ENCODE measurements at places on chromosomes 3 and 15.

DNA sequence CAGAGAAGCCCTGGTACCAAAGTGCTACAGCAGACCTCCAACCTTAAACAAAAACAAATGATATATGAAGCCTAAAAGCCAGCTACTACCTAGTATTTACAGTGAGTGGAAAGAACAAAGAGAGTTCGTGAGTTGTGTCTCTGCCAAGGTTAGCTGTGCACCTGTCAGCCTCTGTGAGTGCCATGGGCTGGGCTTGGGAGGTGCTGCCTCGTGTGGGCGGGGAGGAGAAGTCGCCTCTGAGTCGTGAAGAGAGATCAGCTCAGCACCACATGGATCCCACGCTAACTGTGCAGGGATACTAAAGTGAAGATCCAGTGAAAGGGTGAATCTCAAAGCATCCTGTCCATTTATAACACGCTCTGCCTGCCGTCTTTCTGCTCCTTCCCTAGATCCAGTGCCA is 101.9 kb downstream of the CHDH start:
- peak; percentile 4 for DNase-seq

DNA sequence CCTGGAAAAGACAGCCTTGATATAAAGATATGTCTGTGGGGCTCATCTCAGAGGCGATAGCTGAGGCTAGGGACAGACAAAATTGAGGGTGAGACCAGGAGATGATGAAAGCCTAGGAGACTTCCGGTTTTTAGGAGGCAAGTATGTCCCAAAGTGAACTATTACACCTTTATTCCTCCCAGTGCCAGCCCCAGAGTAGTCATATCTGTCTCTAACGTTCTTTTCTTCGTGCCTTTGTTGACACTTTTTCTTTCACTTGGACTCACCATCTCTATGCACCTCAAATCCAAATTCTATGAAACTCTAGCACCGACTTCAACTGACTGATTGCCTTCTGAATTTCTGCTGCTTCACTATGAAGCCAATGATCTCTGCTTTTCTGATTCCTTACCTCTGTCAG is 93.8 kb upstream of the RASGRP1 start:
- no peak for DNase-seq

DNA sequence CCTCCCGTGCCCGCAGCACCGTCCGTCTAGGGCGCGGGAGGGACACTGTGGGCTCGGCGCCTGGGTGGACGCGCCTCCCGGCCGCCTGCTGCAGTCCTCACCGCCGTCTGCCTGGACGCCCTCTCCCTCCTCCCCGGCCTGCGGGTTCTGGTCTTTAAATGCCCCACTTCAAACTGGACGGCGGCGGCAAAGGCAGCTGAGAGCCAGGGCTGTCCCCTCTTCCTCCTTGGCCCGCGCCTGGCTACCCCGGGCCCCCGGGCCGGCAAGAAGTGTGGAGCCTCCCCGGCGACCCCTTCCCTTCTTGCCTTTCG is 426 bp downstream of the CBLB start:
- peak; percentile 45 for DNase-seq

GRCh38 chr3:188390775-188391443 is 237.0 kb downstream of the LPP start:
- DNase-seq = no peak

GRCh38 chr3:196431181-196432136 is 768 bp downstream of the UBXN7 start:
- peak; percentile 20 for DNase-seq

GRCh38 chr15:88403351-88403791 is 63.8 kb downstream of the MRPL46 start:
- DNase-seq = peak; percentile 75

GRCh38 chr15:24676431-24676830 is 856 bp downstream of the NPAP1 start:
- DNase-seq = no peak

DNA sequence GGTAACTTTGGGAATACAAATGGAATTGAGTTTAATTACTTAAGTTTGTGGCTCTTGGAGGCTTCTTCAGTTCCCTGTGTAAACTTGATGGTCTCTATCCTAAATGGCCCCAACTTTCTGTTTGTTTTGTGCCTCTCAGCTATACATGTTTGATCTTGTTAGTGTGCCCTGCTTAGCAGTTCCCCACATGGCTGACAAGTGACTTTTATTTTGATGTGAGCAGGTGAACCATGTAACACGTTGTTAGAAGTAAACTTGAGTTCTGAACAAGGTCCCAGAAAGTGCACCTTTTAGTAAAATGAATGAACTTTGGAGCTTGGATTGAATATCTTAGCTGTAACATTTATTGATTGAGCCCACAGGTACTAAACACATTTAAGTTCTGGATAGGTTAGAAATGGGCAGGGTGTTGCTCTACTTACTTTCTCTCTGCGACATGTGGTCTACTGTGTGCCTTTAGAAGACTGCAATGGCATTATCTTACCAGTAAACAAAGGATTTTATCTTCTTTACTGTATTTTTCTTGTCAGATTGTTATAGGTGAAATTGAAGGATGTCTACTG is 4.5 kb downstream of the LSM3 start:
- no peak for DNase-seq

- DNase-seq = no peak
Measured at GRCh38 chr3:23859012-23859743, 53.4 kb downstream of the UBE2E1 start.

DNA sequence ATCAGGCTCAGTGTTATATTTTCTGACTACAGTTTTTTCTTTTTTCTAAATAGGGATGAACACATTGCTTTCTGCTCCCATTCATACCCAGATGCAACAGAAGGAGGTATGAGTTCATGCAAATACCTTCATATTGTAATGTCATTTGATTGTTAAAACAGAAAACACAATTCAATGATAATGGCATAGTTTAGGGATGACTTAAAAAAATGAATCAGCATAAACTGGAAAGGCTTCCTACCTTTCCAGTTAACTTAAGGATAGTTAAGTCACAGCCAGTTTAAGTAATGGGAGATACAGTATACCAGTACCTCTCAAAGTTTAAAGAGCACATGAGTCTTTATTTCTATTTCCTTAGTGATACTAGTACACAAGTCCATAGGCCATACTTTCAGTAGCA is 24.9 kb downstream of the KNL1 start:
- DNase-seq = peak; percentile 11

DNA sequence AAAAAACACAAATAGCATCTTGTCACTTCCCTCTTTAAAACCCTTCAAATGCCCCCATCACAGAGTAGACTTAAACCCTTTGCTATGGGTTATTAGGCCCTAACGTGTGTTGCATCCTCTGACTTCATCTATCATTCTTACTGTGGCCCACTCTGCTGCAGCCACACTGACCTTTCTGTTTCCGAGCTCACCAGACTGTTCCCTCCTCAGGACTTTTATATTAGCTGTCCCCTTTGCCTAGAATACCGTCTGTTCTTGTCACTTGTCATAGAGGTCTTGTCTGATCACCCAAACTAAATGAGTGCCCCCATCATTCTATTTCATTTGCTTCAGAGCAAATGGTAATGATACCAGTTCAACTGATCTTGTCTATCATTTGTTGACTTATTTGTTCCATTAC is 877 bp upstream of the FEM1B start:
- no peak for DNase-seq

DNA sequence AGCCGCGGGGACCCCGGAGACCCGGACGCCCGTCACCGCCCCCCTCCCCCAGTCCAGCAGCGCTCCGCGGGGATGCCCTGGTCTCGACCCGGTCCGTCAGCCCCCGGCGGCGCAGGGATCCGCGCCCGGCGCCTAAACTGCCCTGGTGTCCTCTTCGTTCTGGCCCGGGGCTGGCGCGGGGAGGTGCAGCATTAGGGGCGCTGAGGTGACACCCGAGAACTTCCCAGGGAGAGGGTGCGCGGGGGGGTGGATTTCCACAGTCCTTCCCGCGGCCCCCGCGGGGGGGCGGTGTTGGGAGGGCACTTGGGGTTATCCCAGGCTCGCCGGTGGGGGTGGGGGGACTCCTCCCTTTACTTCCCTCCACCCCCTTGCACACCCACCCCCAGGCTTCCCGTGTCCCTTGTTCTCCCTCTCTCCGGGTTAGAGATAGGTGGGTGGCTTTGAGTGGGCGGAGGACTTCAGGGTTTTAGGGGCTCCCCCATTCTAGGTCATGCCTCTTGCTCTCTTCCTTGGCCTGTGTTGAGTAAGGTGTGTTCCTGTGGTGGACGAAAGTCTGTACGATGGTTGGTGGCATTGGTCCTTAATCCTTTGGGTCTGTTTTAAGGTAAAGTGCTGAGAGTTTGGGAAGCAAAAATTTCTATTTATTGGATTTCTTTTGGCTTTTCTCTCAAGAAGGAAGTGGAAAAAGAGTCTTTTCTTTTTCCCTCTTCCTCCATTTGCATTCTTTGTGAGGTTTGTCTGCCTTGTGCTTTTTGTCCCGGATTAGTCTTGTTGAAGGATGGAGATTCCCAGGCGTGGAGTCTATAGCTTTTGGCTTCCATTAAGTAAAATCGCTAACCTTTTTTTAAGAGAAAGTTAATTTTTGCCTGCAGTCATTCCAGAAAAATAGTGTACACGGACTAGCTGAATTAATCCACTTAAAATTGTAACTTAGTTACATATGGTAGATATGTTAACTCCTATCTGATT is 811 bp downstream of the SKIL start:
- DNase-seq = peak; percentile 29

- no peak for DNase-seq
Measured at GRCh38 chr3:19645093-19645492, 288.9 kb downstream of the EFHB start.

- DNase-seq = peak; percentile 7
Measured at GRCh38 chr3:143769616-143770015, 78.7 kb downstream of the SLC9A9 start.

- no peak for DNase-seq
Measured at GRCh38 chr3:149545049-149545448, 70.6 kb downstream of the TM4SF4 start.

DNA sequence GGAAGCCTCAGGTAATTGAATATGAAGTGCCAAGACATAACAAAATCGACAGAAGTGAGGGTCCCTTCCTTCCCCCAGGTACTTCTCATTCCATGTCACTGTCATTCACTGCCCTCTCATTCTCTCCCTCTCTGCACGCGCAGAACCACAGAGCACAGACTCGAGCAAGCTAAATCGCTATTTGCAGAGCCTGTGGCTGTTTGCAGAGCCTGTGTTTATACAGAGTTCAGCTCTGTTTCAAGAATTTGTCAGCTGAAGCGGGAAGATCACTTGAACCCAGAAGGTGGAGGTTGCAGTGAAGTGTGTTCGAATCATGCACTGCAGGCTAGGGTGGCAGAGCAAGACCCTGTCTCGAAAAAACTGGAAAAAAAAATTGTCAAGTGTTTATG is 2.5 kb downstream of the VILL start:
- DNase-seq = no peak

DNA sequence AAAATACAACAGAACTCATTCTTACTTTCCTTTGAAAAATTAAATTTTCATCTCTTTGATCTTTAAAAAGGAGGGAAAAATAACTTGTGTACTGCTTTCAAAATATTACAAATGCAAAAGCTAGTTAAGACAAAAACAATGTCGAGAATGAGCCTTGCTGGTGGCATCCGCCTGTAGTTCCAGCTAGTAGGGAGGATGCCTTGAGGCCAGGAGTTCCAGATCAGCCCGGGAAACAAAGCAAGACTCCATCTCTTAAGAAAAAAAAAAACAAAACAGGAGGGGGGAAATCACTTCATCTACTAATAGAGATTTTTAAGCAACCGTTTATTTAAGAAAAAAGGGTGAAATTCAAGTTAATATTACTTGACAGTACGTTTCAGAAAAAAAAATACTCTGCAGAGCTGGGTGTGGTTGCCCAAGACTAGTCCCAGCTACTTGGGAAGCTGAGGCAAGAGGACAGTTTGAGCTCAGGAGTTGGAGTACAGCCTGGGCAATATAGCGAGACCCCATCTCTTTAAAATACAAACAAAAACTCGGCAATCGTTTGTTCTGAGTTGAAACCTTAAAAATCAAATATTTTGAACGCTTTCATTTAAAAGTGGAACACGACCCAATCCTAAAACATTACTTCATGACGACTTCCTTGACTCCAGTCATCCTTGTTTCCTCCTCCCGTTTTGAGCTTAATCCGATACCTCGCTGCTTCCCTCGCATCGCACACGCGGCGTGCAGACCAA is 1.2 kb downstream of the KPNA1 start:
- DNase-seq = no peak

DNA sequence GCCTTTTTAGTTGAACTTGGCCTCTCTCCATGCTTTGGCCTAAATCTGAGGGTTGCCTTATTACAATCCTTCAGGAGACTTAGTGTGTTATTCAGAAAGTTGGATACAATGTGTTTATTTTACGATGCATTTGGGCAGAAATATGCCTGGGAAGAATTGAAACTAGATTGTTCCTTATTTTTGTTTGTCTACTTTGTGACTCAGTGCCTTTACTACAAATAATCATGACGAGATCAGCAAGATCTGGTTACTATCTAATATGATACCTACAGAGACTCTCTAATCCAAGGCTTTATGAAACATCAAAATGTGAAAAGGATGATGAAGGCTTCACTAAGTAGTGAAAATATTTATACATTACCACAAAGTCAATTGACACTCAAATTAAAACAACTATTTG is 82.2 kb downstream of the RBMS3 start:
- DNase-seq = no peak

DNA sequence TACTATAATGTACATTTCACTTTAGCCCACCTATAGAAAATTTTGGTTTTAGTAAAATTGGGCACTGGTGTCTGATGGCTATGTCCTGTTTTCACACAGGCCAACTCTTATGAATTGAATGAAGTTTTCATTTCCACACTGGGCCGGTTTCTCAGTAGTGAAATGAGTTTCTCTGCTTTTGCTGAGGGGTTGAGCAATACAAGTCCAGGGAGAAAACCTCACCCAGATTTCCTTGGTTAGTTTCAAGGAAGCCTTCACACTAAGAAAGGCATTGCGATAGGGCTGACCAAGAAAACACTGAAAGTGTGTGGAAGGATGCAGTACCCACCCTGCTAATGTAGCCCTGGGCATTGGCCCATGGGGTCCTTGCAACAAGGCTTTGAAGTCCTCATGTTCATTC is 331.5 kb upstream of the CFAP20DC start:
- no peak for DNase-seq

- DNase-seq = no peak
Measured at GRCh38 chr3:83048556-83048955, 1287.1 kb upstream of the GBE1 start.

GRCh38 chr3:111521891-111522290 is 20.1 kb upstream of the CD96 start:
- DNase-seq = no peak

- no peak for DNase-seq
Measured at GRCh38 chr3:32872487-32873382, 54.9 kb downstream of the TRIM71 start.
